Omental fat pad (tissue), 4 donors: ENCODE measurements at places on chromosomes 5 and 9. TPM values are rescaled to one million over a fixed set of nuclear protein-coding genes. Genes with fewer than 3 reads are reported as not detected.

The HSPA5 gene
- 167 TPM for total RNA-seq

The IL3 gene
- not detected for total RNA-seq

GRCh38 chr5:109326919-109327318, 82.9 kb downstream of the PJA2 start:
- DNase-seq, result no peak

GRCh38 chr5:169416583-169417196, 115.8 kb upstream of the SLIT3 start:
- peak; percentile 52 for DNase-seq

- no peak for DNase-seq
These were observed 1.4 kb downstream of the RPS6 start for GRCh38 chr9:19378647-19379046.

DNA sequence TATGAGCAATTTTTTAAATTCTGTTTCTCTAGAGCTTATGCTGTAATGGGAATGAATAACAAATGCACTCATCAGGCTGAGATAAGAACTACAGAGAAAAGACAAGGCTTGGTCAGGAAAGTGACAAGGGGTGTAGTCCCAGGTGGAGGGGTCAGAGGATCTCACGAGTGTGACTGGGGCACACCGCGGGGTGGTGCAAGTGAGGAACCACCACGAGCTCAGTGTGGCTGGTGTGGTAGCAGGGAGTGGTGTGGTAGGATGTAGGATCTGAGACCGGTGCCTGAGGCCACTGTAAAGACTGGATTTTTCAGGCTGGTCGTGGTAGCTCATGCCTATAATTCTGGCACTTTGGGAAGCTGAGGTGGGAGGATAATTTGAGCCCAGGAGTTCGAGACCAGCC, 9.0 kb downstream of the ANXA6 start:
- no peak for DNase-seq

- DNase-seq, result no peak
These were observed 21.4 kb downstream of the TMEM245 start for GRCh38 chr9:109098171-109098959.

DNA sequence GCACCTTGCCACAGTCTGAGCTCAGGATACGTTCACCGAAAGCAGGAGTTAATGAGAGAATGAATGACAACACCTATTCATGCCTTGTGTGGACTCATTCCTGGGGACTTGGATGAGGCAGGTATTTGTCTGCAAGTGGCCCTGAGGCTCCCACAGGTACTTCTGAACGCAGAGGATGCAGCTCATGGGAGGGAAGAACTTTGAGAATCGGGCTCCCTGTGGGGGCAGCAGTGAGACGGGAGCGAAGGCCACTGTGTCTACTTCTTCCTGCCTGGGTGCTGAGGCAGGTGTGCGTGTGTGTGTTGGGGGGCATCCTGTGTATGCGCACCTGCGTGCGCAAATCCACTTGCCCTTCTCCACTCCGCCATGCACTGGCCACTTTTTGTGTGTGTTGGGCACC, 42.2 kb downstream of the PTPN3 start:
- DNase-seq, result no peak

DNA sequence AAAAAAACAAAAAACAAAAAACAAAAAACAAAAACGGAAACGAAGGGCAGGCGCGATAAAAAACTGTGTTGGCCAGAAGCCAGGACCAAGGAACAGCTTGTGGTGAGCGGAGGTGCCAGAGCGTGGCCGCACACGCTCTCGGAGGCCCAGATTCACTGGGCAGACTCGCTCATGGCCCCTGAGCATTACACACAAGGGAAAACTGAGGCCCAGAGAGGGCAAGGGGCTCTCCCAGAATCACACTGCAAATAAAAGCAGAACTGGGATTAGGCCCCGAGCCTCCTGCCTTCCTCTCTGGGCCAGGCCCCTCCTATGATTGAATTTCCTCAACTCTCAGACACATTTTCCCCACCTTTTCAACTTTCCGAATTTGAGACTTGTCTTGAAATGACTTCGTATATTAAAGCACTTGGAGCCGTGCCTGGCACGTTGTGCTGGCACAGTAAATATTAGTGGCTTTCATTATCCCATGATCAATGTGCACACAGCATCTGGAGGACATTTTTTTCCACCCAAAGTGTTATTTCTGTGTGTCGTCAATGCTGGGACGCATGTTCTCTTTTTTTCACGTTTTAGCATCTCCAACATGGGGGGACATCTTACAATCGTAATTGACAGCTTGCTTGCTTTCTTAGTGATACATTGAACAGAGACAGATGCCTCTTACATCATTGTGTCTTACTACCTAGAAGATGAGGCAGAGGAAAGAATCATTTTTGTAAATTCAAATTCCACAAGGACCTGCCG, 7.4 kb downstream of the FIBCD1 start:
- DNase-seq, result no peak

DNA sequence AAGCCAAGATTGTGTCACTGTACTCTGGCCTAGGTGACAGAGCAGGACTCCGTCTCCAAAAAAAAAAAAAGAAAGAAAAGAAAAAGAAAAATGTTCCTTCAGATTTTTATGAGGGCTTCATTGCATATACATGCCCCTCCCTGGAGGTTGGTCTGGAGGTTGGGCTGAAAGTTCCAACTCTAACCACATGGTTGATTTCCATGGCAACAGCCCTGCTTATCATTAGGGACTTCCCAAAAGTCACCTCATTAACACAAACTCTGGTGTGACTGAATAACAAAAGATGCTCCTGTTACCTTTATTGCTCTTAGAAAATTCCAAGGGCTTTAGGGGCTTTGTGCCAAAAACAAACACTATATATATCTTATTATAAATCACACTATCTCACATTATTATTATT, 113.8 kb downstream of the TMC1 start:
- no peak for DNase-seq

DNA sequence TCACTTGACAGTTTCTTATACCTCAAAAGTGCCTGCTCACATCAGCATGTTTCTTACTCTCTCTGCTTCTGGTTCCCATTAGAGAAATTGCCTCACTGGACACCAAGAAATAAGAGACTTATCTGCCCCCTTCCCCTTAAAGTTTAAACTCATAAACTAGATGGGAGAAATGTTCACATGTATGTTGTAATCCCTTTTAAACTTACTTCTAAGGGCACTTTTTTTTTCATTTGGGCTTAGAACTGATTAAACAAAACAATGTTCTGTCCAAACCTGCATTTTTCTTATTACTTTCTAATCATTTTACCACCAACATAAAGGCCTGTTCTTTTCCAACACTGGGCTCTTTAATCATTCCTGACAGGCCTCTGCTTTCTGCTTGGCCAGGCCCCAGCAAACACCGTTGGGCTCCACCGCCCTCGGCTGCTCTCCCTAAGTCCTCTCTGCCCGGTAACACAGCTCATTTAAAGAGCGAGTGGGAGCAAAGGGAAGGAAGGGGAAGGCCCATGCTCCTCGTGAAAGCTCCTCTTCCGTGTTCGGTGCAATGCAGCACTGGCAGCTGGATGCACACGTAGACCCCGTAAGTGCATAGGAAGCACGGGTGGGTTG, 53.4 kb downstream of the ROR2 start:
- peak; percentile 21 for DNase-seq

GRCh38 chr5:68738841-68739240, 355.0 kb upstream of the SLC30A5 start:
- DNase-seq, result no peak

DNA sequence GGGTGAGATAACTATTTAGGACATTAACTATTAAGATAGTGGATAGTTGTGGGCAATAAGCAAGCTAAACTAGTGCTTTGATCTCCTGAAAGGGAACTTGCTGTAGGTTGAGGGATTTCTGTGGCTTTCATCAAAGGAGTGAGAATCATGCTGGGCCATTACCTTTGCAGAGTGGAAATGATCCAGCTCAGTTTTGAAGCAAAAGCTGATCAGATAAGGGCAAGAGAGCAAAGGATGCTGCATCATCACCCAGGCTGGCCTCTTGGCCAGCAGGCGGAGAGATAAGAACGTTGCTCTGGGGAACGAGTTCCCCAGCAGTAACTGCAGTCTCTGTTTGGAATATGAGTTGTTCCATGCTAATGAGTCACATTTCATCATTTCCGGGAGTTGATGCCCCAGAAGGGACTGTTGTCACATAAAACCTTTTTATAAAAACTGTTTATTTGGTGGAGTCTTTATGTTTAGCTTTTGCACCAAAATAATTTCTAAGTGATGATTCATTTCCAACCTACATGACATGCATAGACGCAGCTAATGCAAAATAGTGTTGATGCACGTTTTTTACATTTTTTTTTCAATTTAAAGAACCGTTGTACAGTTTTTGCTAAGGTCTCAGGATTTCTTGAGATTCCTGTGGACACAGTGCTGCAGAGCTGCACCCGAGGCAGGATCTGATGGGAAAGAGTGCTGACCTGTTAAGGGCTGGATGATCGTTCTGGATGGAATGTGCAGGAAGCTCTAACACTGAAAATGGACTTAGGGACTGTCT, 99.3 kb downstream of the ACTBL2 start:
- no peak for DNase-seq

- no peak for DNase-seq
These were observed 16.6 kb upstream of the PCDHB2 start for GRCh38 chr5:141077826-141078225.

DNA sequence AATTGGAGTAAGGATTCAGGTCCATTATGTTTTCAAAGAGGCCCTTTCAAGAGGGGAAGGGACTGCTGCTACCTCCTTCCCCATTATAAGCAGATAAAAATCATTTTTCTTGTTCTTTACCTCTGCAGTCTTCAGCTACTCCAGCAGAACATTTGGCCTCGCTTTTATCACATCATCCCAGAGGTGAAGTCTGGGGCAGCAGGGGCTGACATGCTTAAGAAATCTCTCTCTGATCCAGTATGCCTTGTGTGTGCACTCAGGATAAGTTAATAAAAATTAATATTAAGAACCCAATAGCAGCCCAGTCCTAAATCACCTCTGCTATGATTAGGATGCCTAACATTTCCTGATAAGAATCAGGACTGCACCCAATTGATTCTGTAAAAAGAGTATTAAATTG, 306.9 kb upstream of the NREP start:
- no peak for DNase-seq

GRCh38 chr5:89117124-89117644, 234.2 kb upstream of the MEF2C start:
- DNase-seq, result no peak

DNA sequence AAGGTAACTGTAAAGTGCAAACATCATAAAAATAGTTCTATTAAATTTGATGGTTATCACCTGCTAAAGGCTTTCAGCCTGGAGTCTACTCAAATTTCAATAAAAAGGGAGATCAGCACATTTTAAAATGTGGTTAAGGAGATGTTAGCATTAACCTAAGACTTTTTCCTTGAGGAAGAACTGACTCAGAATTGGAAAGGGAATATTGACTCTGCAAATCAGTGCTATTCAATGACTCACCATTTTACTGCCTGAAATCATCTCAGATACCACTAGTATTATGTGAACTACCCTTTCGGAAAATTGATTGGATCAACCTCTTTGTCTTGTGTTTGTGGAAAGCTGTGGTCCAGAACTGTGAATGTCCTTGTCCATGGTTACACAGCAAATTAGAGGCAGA, 113.3 kb downstream of the ADRB2 start:
- no peak for DNase-seq

- DNase-seq, result no peak
These were observed 8.5 kb downstream of the SH3PXD2B start for GRCh38 chr5:172445866-172446265.

GRCh38 chr5:124948062-124948753, 201.8 kb upstream of the ZNF608 start:
- DNase-seq, result no peak

- no peak for DNase-seq
These were observed 1.4 kb upstream of the PPP2CA start for GRCh38 chr5:134227259-134227658.

- DNase-seq, result no peak
These were observed 385.8 kb upstream of the PCSK5 start for GRCh38 chr9:75504721-75505120.

- DNase-seq, result no peak
These were observed 147.8 kb upstream of the FOXD4L5 start for GRCh38 chr9:65432722-65433323.

DNA sequence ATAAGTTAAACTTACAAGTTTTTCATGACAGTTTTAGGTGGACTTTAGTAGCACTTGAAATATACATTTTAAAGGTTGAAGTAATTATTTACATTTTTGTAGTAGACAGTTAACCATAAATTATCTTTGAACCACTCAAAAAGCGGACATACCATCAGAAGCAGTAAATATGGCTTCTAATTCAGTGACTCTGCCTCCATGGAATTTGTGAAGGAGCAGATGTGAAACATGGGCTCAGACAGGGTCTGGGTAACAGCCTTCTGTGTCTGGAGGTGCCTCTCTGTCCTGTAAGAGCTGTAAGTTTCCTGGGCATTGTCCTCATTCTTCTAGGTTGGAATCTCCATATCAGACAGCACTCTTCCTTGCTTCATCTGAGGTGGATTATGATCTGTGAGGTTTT, 12.4 kb downstream of the RLN2 start:
- DNase-seq, result no peak
